ENCODE measurements at places on chromosomes 7 and 10.

DNA sequence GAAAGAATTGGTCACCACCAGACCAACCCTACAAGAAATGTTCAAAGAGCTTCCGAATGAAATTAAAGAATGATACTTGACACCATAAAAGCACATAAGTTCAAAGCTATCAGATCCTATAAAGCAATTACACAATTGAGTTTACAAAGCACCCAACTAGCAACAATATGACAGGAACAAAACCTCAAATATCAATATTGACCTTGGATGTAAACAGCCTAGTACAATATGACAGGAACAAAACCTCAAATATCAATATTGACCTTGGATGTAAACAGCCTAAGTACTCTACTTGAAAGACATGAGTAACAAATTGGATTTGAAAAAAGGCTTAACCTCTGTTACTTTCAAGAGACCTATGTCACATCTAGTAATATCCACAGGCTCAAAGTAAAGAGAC lies 1201.4 kb downstream of the XPNPEP1 start:
- no peak for DNase-seq

GRCh38 chr7:25802057-25802456 lies 349.9 kb upstream of the NFE2L3 start:
- no peak for DNase-seq

DNA sequence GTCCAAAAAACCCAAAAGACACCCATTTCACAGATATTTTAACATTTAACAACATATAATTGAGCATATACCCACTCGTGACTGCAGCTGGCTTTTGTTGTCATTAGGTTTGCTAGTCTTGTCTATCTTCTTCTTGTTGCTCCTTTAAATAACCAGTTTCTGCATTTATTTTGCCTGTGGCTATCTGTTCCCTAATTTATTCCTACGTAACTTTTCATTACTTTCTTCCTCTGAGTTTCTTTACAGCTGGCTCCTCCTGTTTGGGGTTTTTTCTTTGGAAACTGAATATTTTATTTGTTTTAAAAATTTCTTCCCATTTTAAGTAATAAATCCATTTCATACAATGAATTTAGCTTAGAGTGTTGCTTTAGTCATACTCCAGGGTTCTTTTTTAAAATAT lies 14.4 kb downstream of the PILRA start:
- DNase-seq, result no peak

- DNase-seq, result peak; percentile 58
These were observed 144.5 kb downstream of the NEURL1 start for GRCh38 chr10:103637927-103638557.

DNA sequence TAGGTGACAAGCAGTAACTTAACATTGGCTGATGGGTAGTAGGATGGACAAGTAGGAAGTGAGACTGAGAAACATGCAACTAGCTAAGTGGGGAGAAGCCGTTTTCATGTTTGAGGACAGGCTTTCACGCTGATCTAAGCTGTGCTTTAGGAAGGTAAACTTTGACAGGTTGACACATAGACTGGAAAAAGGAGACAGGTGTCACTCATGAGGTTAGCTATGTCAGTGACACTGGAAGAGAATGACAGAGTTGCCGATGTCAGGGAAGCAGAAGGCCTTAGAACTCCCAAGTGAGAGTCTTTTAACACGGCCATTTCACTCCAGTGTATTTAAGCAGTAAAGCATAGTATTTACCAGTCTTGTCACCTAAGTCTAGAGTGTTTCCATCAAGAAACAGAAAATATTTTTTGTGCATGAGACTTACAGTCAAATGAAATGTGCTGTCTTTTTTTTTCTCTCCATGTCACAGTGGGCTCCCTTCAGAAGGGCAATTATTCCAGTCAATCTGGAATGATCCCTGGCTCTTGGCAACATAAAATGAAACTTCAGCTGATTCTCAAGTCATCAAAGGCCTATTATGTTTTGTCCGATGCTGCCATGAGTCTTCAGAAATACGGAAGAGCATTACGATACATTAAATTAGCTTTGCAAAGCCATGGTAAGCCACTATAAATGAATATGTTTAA lies 20.6 kb downstream of the EDRF1 start:
- no peak for DNase-seq

GRCh38 chr10:78543749-78544362 lies 510.2 kb downstream of the RPS24 start:
- DNase-seq, result peak; percentile 95

DNA sequence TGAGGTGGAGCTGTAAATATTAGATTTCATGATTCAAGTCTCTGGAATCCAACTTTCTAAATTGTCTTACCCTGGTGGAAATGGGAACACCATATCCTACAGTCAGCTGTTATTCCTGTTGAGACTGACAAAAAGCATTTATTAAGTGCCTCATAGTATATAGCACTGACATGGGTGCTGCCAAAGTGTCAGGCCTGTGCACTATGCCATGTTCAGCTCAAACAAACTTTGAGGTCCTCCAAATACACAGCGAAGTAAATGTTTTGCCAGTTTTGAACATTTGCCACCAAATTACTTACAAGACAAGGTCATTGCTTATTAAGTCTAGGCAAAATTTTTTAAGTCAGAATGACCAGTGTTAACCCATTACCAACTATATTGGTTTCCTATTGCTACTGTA lies 162.9 kb upstream of the SLC25A13 start:
- no peak for DNase-seq

- no peak for DNase-seq
These were observed 328.6 kb downstream of the INHBA start for GRCh38 chr7:41374150-41374848.

- no peak for DNase-seq
These were observed 81.7 kb downstream of the CUBN start for GRCh38 chr10:17047908-17048307.

- DNase-seq, result no peak
These were observed 70.5 kb downstream of the KLF6 start for GRCh38 chr10:3714531-3714930.

- no peak for DNase-seq
These were observed 191.5 kb upstream of the GPR26 start for GRCh38 chr10:123474700-123475099.

DNA sequence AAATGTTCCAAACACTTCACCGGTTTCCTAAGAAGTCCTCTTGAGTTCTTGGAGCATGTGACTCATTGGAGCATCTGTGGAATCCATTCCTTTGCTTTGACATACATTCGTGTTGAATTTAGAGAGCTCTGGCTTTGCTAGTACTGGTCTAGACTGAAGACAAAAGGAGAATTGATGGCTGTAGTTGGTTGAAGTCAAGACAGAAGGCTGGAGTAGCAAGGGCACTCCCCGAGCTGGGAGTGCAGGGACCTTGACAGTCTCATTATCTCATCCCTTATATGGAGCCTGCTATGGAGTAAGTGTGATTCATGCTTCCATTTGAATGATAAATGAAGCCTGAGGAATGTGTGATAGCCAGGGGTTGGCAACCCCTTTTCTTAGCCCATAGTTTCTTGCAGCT lies 1249.1 kb downstream of the TYW1 start:
- peak; percentile 97 for DNase-seq

DNA sequence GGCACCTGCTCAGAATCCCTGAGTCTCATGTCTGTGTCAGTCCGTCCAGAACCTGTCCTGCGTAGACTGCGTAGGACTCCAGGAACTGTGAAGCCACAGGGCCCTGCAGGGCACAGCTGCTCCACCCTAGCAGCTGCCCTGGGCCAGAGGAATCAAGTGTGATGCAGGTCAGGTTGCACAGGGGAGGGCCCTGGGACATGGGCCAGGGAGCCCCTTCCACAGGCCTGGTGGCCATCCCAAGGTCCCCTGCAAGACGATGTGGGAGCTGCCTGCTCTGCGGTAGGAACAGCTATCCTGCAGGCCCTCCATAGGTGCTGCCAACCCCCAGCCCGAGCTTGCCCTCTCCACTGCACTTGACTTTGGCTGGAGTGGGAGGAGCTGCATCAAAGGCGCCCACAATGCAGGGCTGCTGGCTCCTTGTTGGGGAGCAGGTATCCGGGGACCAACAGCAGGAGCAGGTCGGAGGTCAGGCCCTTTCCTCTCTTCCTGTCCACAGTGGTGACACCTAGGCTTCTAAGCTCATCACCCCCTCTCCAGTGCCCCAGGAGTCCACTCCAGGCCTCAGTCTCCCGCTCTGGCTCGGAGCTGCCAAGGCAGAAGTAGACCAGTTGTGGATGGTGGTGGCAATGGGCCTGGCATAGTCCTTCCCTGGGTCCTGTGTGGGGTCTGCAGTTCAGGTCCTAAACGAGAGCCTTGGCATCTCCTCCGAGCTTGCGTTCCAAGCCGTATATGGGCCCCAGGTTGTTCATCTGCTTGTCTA lies 149.1 kb downstream of the MAPK8 start:
- no peak for DNase-seq

DNA sequence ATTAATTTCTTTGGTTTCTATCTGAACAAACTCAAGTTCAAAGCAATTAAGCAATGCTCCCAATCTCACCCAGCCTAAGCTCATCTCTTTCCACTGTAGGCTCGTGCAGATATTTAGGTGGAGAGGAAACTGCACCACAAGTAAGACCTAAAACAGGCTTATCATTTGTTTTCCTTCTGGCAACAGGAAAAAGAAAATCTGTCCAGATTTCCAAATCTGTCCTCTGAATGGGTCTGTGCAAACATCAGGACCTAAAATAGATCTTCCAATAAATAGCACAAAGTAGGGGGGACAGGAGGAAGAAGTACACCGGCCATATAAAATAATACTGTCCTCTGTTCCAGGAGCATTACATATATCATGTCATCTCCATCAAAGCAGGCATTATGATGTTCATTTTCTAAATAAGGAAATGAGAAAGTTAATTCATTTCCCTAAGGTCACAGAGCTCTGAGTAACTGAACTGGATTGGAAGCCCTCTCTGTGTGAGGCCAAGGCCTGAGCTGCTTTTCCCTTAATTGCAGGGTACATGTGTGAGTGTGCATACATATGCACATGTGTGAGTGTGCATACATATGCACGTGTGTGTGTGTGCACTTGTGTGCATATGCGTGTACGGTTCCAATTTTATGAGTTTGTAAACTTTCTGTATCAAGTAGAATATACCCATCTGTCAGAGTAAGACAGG lies 92.8 kb upstream of the PARD3 start:
- DNase-seq, result peak; percentile 56

GRCh38 chr10:239109-239508 lies 103.9 kb downstream of the ZMYND11 start:
- DNase-seq, result peak; percentile 25

GRCh38 chr7:100378114-100378755 lies 4.9 kb downstream of the PILRA start:
- DNase-seq, result no peak

DNA sequence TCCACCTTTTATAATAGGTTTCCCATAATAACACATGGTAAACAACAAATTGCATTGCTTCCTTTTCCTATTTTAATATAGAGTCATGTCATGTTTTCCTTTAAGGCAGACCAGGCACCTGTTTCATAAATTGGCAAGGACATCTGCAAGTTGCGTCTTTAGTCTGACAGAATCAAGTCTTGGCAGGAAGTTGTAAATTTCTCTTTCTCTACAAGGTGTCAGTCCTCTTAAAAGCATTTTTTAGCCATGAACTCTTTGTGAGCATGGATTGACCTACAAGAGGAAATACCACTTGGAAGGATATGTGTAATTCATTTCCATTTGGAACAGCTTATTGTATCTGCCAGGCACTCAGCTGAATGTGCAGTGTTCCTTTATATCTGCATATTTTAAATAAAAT lies 176.8 kb downstream of the PRKG1 start:
- DNase-seq, result no peak

- no peak for DNase-seq
These were observed 74.0 kb upstream of the ITGB1 start for GRCh38 chr10:33031815-33032653.

- peak; percentile 3 for DNase-seq
These were observed 694.1 kb downstream of the ANKRD7 start for GRCh38 chr7:118918556-118918955.

GRCh38 chr10:127119936-127120335 lies 76.5 kb downstream of the INSYN2A start:
- no peak for DNase-seq

DNA sequence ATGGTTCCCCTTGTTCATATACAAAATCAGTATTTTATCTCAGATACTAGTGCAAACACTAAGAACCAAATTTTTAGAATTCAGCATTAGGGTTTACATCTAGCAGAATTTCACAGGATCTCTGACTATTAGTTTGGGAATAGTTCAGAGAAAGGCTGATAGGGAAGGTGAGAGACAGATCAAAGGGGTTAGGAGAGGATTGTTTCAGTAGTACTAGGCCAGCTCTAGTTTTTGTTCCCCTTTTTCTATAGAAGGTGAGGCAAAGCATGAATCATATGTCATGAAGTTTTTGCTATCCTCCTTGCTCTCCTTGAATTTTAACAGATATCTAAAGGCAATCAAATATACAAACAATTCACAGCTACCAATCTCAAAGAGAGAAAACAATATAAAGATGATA lies 26.1 kb upstream of the CTNNA3 start:
- DNase-seq, result no peak

GRCh38 chr10:31602541-31603234 lies 283.7 kb downstream of the ZEB1 start:
- peak; percentile 85 for DNase-seq

DNA sequence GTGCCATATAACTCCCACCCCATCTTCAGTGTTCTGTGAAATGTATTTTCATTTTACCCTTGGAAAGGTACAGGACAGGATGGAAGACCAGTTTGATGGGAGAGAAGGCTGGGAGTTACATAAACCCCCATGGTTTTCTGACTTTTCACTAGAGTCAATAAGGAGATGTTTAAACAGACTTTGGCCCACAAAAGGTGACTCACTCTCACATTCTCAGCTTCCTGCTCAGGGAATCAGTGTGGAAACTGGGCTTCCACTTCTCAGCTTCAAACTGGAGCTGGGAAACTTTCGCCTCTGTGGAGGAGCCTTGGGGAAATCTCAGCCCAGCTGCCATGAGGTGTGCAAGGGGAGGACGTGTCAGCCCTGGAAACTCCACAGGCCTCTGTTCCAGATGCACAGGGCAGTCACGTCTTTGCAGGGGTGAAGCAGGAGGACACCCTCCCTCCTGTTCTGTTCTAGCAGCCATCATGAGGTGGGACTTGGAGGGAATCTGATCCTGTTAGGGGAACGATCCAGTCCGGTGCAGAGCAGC lies 560.5 kb upstream of the GALNT17 start:
- DNase-seq, result peak; percentile 77

- DNase-seq, result no peak
These were observed 56.7 kb downstream of the MTPN start for GRCh38 chr7:135920478-135920877.

GRCh38 chr10:13847201-13847631 lies 260.5 kb downstream of the PRPF18 start:
- DNase-seq, result no peak

Data from fibroblast of skin of right biceps (primary cell).